ENCODE measurements at places on chromosomes 11 and 22.
A peak's percentile ranks its signal among the peaks of the same experiment; 100 is the strongest.

DNA sequence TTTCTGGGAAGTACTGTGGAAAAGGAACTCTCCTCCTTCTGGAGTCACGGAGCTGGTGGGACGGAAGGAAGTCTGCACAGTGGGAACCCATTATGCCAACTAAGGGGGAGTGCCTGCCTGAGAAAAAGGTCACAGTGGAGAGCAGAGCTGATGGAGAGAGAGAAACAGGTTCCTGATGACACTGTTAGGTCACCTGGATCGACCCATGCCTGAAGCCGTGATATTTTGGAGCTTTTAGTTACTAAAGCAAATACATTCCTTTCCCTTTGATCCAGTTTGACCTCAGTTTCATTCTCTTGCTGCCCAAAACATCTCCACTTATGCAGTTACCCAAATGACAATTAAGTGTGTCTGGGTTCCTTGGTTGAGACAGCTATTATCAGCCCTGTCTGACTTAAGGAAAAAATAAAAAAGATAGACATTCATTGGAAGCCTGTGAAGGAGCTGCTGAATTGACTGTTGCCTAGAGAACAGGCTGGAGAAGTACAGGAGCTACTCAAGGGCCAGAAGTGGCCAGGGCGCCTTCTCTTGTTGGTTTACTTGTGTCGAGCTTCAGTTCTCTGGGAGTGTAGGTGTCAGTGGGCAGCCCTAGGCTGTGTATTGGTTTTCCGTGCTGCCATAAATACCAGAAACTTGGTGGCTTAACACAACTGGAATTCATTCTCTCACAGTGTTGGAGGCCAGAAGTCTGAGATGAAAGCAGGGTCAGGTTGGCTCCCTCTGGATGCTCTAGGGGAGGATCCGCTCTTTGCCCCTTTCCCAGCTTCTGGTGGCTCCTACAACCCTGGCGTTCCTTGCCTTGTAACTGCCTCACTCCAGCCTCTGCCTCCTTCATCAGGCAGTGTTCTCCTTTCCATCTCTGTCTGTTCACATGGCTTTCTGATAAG is 13.6 kb downstream of the MRGPRD start:
- no peak for DNase-seq

- DNase-seq: peak; percentile 46
Observed at GRCh38 chr11:980438-981357, 55.0 kb downstream of the AP2A2 start.

DNA sequence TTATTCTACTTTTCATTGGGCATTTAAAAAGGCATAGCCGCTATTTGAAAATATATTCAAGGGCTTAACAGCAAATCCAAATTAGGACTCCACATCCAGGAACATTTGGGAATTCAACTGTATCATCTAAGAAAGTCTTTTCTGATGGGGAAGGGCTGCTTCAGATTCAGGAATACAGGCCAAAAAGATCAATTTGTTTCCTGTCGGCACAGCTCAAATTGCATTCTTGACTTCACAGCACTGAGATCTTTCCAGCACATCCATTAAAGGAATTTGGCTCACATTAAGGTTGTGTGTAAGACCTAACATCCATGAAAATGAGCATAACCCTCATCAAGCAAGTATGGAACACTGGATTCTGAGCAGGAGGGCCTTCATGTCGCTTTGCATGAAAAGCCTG is 1169.5 kb upstream of the CCDC90B start:
- DNase-seq: no peak

GRCh38 chr11:26322335-26323067 is 9.4 kb upstream of the ANO3 start:
- DNase-seq: no peak

DNA sequence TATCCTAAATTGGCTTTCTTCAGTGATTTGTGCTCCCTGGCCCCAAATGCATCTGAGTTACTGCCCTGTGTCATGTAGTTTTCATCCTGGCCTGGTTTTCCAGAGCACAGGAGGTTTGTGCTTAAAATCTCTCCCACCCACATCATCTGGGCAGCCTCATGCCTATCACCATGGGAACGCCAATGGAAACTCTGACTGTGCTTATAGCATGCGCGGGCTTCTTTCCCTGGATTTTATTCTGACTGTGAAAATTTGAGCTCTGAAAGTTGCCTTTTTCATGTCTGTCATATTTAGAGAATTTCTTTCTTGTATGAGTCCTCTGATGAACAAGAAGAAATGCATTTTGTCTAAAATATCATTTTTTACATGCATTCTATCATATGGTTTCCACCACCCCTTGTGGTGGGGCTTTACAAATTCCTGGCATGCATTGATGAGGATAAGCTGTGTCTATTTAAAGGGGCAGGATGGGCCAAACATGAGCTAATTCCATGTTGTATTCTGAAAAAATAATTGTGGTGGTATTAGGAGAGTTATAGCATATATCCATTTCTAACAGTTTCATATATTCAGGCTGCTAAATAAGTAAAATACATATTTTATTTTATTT is 55.1 kb downstream of the IRAG1 start:
- peak; percentile 56 for DNase-seq

DNA sequence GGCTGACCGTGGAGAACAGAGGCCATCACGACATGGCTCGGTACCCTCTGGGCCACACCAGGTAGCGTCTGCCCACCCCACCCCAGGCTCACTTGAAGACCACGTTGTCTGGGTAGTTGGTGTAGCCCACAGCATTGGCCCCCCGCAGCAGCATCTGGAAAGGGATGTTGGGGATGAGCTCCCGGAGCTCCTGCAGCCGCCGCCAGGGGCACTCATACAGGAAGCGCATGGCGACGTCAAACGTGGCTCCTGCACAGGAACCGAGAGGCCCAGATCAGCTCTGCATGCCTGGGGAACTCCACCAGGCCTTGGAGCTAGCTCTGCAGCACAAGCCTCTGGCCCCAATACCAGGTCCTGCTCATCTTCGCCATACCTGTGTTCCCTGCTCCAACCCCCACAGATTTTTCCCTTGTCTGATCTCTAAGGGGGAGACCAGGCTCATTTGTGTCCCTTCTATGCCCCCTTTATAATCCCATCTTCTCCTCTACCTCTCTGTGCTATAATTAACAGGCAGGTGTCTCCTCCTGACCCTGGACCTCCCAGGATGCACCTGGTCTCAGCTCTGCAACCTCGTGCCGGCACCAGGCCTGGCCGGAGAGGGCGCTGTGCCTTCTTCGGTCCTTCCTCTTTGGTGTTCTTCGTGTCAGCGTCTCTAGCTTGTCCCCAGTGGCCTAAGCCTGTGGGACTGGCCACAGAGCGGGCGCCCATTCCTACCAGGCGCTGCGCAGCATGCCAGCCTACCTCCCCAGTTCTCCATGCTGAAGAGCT is 5.0 kb upstream of the LRFN4 start:
- no peak for DNase-seq

DNA sequence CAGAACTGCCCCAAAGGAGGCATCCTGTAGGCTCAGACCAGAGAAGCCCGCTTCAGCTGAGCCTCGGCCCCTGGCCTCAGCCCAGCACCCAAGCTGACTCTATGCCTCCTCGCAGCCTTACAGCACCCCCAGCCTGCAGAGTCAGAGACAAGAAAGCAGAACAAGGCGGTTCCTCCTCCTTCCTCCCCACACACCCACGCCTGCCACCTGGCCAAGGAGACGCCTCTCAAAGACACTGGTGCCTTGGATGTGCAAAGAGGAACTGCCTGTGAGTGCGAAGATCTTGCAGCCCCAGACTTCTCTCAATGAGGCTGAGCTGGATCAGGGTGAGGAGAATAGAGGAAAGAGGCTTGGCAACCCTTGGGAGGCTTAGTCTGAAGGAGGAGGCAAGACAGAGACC is 60.2 kb downstream of the PDE2A start:
- no peak for DNase-seq

- DNase-seq: no peak
Observed at GRCh38 chr22:20583471-20583922, 76.1 kb downstream of the MED15 start.

DNA sequence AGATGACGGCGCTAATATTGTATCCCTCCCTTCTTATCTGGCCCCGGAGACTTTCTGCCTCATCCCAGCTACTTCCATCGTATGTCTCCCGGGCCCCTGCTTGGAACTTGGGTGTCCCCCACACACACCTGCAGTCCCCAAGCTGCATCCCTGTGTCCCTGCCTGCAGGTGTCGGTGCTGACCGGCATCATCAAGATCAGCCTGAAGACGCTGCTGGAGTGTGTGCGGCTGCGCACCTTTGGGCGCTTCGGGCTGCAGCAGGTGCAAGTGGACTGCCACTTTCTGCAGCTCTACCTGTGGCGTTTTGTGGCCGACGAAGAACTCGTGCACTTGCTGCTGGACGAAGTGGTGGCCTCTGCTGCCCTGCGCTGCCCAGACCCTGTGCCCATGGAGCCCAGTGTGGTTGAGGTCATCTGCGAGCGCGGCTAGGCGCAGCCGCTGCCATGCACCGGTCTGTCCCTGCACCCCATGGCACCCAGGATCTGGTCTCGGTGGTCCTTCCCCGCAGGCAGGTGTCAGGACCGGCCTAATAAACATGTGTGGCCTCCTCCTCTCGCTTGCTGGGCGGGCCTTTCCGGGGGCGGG is 421 bp upstream of the TM7SF2 start:
- no peak for DNase-seq

DNA sequence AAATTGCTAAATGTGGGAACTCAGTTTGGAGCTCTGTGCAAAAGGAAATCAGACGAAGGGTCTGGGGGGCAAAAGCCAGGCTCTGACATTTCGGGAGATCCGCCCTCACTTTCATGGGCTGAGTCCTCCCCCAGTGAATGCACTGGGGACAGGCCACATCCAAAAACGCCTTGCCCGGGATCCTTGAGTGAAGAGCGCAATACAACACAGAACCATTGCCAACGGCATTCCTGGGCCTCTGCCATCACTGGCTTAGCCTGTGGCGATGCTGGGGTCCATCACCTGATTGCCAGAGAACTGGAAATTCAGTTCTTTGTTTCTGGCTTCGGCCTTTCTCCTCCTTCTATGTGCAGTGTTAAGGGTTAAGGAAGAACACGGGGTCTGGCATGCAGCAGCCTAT is 297.9 kb downstream of the SHANK2 start:
- no peak for DNase-seq

DNA sequence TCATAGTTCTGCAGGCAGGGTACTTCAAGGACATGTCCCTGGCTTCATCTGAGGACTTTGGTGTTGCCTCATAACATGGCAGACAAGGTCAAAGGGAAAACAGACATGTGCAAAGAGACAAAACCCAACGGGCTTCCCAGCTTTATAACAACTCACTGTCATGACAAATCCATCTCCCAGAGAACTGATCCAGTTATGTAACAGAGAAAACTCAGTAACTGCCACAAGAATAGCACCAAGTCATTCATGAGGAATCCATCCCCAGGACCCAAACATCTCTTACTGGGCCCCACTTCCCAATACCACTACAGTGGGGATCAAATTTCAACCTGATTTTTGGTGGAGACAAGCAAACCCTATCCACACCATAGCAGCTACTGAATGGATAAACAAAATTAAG is 13.0 kb downstream of the OR52N4 start:
- no peak for DNase-seq

GRCh38 chr11:14052198-14052597 is 89.7 kb downstream of the SPON1 start:
- DNase-seq: no peak

GRCh38 chr11:24779791-24780190 is 282.9 kb downstream of the LUZP2 start:
- no peak for DNase-seq

- DNase-seq: no peak
Observed at GRCh38 chr11:68338051-68338780, 25.8 kb downstream of the LRP5 start.

DNA sequence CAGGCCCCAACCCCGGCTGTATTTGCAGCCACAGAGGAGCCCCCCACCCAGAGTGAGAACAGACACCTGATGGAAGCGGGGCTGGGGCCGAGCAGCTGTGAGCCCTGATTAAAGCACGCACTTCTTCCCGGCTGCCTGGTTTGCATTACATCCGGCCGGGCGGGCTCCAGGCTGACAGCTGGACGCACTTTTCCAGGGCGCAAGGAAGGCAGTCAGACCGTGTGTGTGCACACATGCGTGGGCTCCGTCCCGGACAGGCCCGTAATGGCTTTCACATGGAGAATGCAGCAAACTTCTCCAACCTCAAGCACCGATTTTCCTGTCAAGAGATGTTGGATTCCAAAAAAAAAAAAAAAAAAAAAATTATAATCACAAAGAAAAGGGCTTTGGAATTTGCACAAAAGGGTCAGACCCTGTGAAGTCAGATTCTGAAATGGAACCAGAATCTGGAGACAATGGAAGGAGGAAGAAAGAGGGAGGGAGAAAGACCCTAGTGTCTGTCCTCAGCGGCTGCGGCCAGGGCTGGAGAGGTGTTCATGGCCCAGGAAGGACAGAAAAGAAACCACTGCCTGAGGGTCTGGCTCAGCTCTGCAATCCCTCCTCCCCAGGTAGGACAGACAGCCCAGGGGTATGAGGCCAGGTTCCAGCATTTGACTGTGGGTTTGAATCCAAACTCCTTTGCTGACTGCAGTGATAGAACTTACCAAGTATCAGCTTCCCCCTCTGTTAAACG is 365.5 kb downstream of the MN1 start:
- DNase-seq: peak; percentile 32

Measured in astrocyte of the spinal cord (primary cell).